ENCODE measurements at places on chromosomes 2 and 18.

- DNase-seq = no peak
Observed at GRCh38 chr2:42106257-42106816, 58.5 kb downstream of the PKDCC start.

GRCh38 chr2:178043266-178043665, 29.3 kb downstream of the PDE11A start:
- DNase-seq = no peak

DNA sequence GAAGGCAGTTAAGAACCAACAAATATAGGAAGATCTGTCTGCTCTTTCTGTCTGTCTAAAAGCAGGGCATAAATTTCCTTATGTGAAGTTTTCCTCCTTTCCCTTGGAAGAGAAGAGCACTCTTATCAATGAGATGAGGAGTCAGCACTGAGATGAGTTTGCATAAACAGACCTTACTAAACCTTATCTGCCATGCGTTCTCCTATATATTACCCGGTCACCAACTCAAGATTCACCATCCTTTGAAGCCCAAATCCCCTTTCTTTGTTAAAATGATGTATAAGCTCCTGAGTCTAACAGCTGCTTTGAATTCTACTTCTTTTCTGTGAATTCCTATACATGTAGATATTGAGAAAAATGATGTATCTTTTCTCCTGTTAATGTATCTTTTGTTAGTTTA, 65.5 kb upstream of the FHL2 start:
- DNase-seq = no peak

- no peak for DNase-seq
Observed at GRCh38 chr18:41378598-41378997, 576.4 kb upstream of the PIK3C3 start.

GRCh38 chr2:62158444-62159121, 37.3 kb upstream of the B3GNT2 start:
- no peak for DNase-seq
